LNCaP clone FGC (cell line): ENCODE measurements at places on chromosomes 1 and 21.

- no peak for DNase-seq
Measured at GRCh38 chr1:41540886-41541591, 56.6 kb upstream of the EDN2 start.

GRCh38 chr1:236759252-236759859 is 35.7 kb upstream of the MTR start:
- DNase-seq: no peak

DNA sequence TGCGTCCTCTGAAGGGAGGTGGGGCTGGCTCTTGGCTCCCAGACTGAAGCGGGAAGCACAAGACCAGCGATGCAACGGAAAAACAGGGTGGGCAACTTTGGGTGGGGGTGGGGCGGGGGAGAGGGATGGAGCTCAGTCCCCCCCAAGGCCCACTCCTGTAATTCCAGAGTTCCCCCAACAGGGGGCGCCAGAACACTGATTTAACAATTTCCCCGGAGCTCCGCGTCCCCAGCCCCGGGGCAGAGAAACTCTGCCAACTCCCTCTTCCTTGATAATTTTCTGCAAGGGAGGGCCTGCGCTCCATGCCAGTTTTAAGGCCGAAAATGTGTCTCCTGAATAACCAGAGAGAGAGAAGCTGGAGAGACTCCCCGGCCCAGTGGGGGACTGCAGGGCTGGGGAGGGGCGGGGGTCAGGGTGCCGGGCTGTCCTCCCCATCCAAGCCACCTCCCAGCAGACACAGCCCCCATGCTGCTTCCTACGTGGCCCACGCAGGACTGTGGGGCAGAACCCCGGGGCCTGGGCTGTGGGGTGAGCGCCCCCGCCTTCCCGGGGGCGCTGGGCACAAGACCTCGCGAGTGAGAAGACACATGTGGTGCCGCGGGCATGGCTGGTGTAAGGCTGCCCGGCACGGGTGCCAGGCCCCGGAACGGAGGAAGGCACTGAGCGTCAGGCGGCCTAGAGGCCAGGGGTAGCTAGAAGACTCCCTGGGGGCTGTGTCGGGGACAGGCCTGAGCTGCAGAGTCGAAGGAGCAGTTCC is 51.4 kb downstream of the KIF21B start:
- peak; percentile 37 for DNase-seq

DNA sequence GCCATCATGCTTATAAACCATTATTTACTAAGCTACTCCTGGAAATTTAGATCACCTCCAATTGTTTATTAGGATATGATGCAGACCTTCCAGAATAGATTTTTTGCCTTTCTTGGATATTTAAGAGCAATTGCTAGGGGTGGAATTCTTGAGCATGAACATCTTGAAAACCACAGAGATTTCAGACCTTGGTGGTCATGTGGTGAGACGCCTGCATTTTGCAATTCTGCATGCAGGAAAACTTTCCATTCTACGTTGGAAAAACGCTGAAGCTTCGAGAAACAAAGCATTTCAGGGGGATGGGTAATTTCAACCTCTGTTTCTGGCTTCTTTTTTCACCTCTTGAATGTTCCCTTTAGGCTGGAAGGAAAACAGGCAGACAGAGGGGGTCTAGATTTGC is 596.3 kb downstream of the KIF26B start:
- no peak for DNase-seq

GRCh38 chr1:232249861-232250777 is 379.8 kb downstream of the SIPA1L2 start:
- no peak for DNase-seq

DNA sequence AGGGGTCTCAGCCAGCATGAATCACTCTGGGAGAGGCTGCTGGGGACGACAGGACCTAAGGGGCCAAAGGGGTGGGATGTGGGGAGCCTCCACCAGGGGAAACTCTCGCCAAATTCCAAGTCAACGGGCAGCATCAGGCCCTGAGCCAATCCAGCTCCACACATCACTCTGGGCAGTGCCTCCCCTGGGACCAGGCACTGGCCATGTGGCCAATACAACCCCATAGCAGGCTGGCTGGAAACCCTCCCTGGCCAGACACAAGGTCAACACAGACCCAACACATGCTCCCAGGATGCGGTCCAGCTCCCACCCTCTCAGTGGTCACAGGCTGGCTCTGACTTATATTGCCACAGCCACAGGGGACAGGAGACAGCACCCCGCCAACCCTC is 60.0 kb downstream of the MEGF6 start:
- DNase-seq: no peak

DNA sequence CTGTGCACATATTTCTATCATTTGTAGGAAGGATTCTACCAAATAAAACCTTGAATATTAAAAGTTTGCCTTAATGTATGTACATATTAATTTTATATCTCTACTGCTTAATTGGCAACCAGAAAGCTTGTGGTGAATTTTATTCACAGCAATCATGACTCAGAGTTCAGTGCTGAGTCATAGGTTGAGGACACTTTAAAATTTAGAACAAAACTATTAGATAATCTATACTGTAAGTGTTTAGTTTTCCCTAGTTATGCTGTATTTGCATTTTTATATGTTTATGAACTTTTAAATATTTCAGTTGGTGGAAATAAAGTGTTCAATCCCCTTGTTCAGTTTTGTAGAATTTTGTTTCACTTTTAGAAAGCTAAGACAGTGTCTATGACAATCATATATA is 841.5 kb downstream of the KCNT2 start:
- no peak for DNase-seq

- DNase-seq: peak; percentile 70
Measured at GRCh38 chr21:16124378-16125138, 394.8 kb downstream of the USP25 start.

- no peak for DNase-seq
Measured at GRCh38 chr1:235642011-235642942, 7.3 kb downstream of the GNG4 start.

DNA sequence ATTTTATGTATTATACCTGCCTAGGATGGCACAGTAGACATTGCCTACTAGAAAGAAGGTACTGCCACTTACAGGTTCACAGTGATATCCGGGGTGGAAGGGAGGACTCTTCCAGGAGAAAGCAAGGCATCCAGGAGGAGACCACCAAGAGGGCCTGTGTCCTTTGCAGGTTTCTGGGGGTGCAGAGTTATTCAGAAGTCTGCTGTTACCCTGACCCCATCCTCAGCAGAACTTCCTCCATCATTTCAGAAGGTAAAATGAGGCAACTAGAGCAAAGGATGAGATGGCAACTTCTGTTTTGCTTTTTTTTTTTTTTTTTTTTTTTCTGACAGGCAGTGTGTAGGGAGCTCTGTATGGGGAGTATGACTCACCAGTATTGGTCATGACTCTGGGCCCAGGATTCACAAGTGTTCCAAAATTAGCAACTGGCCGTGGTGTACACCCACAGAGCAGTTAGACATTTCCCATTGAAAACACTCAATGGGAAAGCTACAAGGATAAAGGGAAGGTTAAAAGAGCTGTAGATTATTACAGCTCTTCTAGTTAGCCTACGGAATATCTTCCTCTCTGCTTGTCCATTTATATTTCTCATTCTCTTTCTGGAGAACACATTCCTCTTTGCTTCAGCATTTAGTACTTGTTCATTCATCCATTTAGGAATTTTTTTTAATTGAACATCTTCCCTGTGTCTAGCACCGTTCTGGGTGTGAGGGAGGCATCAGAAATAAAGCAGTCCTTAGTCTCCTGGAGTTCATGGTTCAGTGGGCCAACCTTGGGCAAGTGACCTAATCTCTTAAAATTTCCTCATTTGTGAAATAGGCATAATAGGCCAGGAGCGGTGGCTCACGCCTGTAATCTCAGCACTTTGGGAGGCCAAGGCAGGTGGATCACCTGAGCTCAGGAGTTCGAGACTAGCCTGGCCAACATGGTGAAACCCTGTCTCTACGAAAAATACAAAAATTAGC is 50.5 kb upstream of the PPP2R5A start:
- DNase-seq: no peak

DNA sequence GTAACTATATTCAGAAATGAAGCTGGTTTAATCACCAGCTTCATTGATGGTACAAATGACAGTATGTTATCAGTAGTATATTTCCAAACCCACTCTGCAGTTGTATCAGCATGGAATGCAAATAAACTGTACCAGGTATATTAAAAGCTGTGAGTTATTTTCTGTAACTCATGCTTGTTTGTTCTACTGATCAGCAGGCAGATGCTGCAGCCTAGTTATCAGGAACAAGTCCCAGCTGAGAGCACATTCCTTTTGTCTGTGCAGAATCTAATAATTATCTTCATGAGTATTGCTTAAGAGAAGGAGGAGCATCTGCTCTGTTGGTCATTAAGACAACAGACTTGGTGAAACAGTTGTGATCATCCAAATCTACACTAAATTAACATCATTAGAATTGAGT is 1331.1 kb downstream of the MRPL39 start:
- no peak for DNase-seq

- DNase-seq: no peak
Measured at GRCh38 chr1:119866451-119866850, 29.9 kb downstream of the ADAM30 start.

- DNase-seq: peak; percentile 19
Measured at GRCh38 chr1:53326088-53326597, 1.7 kb downstream of the LRP8 start.

GRCh38 chr1:94061513-94062443 is 59.2 kb downstream of the ABCA4 start:
- DNase-seq: no peak

GRCh38 chr1:159902541-159902940 is 2.6 kb upstream of the CFAP45 start:
- DNase-seq: no peak

DNA sequence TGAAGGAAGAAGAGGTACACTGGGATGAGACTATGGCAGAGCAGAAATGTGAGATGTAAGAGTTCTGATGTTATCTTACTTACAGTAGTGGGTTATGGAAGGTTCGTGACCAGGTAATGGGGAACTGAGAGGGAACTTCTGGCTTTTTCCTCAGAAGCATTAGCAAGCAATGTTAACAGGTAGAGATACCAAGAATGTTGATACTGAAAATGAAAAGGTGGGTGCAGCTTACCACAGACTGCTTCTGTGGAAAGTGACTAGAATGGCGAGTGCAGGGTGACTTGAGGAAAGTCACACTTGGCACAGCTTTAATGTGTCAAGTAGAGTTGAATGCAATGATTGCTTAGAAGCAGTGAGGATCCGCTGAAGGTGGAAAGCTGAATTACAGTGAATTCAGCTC is 70.8 kb downstream of the PLA2G4A start:
- DNase-seq: no peak

- DNase-seq: no peak
Measured at GRCh38 chr1:177341773-177342172, 171.0 kb downstream of the BRINP2 start.

- no peak for DNase-seq
Measured at GRCh38 chr1:38693031-38693430, 166.5 kb downstream of the RRAGC start.

DNA sequence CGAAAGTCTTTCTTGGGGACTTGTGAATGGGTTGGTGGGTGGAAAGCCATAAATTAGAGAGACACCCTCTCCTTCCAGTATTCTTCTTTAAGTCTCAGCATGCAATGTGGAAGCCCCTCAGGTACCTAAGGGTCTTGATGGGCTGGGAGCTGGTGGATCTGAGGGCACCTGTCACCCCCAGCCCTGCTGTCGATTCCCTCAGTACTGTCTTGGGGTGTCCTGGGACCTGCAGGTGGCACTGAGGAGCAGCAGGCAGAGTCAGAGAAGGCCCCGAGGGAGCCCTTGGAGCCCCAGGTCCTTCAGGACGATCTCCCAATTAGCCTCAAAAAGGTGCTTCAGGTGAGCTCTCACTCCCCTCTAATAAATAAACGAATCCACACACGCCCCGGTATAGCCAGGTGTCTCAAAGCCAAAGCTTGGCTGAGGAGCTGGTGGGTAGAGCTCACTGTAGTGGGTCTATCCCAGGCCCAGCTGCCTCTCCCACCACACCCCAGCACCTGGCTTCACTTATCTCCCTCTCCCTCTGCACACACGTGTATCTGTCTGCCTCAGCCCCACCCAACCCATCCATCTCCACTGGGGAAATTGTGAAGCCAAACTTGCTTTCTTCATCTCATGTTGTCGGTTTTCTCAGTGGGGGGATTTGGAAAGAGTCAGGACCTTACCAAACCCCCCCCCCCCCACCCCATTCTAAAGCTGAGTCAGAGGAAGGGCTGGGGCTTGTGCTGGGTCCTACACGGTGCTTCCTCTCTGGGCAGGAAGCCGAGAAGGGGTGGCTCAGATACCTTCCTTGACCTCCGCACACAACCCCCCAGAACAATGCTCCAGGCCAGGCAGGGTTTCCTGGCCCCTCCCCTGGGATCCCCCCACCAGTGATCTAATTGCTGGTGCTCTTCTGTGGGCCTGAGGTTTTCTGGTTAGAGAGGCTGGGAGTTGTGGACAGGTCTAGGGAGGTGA is 1.6 kb downstream of the ADAM15 start:
- DNase-seq: no peak

- no peak for DNase-seq
Measured at GRCh38 chr1:7534061-7534825, 236.9 kb upstream of the VAMP3 start.

- DNase-seq: no peak
Measured at GRCh38 chr1:31004231-31004621, 61.3 kb downstream of the PUM1 start.

DNA sequence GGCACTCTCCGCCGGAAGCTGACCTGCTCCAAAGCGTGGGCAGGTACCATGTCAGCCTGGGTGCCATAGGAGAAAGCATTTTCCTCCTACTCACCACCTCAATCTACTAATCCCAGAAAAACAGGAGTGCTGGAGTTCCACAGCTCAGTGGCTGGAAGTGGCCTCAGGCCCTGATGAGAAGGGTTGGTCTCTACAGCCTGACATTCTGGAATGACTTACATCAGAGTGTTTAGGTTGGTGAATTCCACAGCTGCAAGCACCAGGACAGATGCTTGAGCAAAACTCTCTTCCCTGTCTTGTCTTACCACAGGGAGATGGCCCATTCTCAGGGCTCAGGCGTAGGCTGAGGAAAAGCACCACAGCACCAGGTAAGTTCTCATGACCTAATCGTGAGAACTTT is 5.5 kb downstream of the SEC16B start:
- no peak for DNase-seq

GRCh38 chr1:230057681-230058565 is 9.1 kb upstream of the GALNT2 start:
- no peak for DNase-seq

DNA sequence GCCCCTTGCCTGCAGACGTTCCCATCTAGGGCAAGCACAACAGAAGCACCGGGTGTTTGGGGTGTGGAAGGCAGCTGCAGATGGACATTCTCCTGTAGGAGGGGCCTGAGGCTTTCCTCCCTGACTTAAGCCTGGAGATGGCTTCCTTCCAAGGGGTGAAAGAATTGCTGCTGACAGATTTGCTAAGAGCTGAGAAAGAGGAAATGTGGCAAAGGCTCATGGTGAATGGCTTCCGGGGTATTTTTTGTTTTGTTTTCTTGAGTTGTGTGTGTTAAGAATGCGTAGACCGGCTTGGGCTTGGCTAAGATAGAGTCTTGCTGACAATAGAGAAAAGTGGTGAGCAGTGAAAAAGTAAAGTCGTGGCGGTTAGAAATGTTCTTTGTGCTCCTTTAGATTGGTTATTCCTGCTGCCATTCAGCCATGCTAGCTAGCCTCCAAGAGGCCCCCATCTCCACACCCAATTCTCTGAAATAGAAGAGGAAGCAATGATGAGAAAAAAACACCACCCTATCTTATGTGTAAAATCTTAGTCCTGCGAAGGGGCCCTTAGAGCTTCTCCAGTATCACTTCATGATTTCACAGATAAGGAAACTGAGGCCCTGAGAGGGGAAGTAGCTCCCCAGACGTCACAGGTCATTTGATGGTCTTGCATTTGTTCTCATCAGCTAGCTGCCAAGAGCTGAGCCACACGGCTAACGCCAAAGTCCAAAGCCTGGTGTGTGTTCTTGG is 36.9 kb downstream of the EIF2D start:
- DNase-seq: no peak

GRCh38 chr1:41822866-41823265 is 95.9 kb downstream of the HIVEP3 start:
- no peak for DNase-seq
